ENCODE measurements at places on chromosomes 7 and 10.
A peak's percentile ranks its signal among the peaks of the same experiment; 100 is the strongest.

DNA sequence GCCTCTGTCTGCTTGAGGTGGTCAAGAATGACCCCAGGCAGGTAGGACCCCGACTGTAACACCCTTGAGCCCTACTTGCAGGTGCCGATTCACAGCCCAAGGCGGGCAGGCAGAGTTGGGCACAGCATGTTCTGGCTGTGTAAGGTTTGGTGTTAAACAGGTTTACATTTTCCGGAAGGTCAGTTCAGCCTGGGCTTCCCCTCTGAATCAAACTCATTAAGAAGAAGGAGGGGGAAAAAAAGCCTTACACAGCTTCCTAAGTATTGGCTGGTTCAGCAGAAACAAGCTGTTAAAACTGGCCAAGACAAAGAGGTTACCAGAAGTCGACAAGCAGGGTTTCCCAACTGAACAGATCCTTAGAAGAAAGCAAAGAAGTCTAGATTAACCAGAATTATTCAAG lies 132.7 kb downstream of the PRPF18 start:
- no peak for DNase-seq

DNA sequence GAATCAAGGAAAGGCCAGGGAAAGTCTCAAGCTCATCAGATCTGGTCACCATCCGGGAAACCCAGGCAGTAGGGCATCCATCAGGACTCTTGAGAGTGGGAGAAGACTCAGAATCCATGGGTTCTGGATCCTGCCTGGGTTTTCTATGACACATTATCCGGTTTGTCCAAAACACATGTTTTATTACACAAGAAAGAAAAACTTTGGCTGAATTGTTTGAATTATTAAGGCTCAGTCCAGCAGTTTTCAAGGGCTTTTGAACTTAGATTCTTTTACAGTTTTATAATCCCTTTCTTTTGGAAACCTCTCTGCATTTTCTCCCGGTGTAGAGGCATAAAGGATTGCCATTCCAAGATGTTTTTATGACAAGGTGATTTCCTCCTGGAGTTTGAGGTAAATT lies 528.5 kb upstream of the MGMT start:
- no peak for DNase-seq

- DNase-seq, result no peak
Measured at GRCh38 chr10:58765910-58766309, 253.2 kb downstream of the BICC1 start.

- no peak for DNase-seq
Measured at GRCh38 chr10:61933859-61934555, 32.5 kb downstream of the ARID5B start.

- no peak for DNase-seq
Measured at GRCh38 chr7:27652518-27652917, 10.2 kb downstream of the HIBADH start.

DNA sequence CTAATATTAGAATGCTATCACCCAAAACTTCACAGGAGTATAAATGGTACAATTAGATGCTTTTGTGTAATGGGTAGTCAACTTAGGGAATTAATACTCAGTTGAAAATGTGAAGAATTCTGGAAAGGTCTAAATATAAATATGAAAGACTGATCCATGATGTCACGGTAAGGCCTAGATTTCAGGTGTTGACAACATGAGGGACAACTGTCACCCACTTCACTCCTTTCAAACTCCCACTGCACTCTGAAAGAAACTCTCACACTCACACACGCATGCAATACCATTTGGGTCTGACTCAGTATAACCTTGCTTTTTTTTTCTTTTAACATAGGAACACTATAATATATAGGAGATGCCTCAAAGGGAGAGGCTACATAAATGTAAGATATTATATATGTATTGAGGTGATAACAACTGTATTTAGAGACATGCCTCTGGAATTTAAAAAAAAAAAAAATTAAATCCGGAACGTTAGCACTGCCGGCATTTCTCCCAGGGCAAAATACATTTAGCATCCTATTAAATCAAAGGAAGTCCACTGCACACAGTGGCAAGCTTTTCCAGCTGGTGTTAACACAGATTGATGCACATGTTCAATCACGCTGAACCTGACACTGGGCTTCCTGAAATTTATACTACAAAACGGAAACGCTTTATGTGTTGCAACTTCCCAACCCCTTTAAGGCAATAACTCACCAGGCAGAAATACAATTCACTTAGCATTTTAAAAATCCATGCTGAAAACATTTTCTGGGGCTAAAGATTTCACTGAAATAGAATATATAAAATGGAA lies 74.9 kb downstream of the RSU1 start:
- no peak for DNase-seq

GRCh38 chr10:89838044-89838615 lies 136.7 kb downstream of the KIF20B start:
- DNase-seq, result no peak

GRCh38 chr10:59181668-59182067 lies 5.2 kb downstream of the PHYHIPL start:
- DNase-seq, result no peak

DNA sequence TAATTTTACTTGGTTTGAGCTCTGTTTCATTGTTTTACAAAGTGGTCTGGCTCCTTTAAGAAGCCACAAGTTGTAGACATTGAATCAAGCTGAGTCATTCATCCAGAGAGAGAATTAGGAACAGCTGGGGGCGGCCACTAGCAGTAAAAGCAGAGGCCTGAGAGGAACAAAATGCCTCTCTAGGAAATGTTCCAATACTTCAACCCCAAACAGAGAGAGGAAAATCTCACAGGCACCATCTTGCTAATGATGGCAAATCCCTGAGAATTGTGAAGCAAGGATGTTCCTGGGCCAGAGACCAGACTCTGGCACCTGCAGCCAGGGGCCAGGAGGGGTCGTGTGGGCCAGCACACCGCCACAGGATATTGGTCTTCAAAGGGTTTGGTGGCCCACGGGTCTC lies 26.5 kb upstream of the TRIL start:
- no peak for DNase-seq

- no peak for DNase-seq
Measured at GRCh38 chr10:34576797-34577196, 238.3 kb downstream of the PARD3 start.

DNA sequence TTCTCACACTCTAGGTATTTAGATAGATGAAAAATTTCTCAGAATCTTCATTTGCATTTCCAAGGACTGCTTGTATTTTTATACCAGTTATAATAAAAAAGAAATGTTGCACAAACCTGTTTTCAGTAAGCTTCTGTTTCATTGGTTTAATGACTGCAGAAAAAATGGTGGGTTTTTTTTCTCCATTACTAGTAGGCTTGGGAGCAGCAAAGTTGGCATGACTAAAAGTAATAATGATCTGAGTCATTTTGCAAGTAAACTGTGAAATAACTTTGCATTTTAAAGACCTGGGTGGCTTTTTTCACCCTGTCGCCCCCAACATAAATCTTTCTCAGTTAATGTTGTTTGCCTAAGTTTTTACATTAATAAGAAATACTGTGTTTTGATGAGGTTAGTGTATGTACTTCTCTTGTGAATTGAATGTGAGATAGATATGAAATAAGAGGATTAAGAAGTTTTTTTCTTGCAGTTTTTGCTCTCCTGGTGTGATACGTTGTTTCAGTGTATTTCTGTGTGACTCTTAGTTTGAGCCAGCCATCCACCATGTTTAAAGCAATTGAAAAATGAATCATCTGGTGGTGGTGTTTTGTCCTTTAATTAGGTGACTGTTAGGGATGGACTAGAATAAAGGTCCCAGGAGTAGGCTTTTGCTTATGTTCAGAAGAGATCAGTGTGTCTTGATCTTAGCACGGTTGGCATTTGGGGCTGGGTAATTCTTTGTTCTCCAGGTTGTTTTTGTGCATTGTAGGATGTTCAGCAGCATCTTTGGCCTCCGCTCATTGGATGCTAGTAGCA lies 1.8 kb downstream of the GNAI1 start:
- no peak for DNase-seq

GRCh38 chr7:80334908-80335307 lies 177.0 kb downstream of the GNAT3 start:
- DNase-seq, result no peak

DNA sequence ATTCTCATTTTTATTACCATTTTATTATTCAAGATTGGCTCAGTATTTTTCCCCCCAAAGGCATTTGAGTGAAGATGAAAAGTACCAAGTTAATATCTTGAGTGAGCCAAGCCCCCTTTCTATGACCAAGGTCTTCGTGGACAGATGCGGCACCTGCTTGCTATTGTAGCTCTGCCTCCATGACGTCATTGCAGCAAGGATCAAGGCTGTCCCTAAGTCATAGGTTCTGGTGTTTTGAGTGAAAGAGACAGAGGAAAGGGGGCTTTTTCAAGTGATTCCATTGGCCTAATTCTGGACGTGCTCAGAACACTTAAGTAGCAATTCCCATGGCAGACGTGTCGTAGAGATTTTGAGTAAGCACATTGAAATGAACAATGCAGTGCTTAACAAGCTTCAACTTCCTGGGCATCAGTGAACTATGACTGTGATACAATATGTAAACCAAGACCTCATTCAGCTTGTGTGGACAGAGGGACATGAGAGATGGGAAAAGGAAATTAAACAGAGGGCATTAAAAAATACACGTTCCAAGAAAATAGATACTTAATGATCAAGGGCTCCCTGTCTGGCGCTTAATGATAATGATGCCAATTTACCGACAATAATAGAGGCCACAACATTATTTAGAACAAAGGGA lies 248.7 kb upstream of the NPVF start:
- DNase-seq, result no peak

GRCh38 chr7:16271355-16271915 lies 149.9 kb downstream of the CRPPA start:
- DNase-seq, result no peak

- no peak for DNase-seq
Measured at GRCh38 chr7:129952086-129952652, 591 bp downstream of the UBE2H start.

- DNase-seq, result no peak
Measured at GRCh38 chr7:22771872-22772228, 44.9 kb downstream of the IL6 start.

DNA sequence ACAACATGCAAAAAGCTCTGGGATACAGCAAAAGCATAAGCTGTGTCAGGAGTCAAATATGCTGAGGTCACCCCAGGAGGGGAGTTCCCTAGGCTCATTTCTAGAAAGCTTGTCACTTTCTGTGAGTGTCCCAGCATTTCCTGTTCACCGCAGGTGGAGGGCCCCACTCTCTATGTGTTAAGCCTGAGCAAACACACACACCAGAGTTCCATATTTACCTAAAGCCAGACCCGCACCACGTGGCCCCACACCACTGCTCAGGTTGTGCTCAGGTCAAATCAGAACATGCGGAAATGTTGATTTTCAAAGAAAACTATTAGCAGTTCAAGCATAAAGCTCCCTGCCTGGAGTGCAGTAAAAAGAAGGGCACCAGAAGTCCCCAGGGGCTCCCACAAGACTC lies 259.6 kb upstream of the PPP2R2D start:
- DNase-seq, result peak; percentile 36

DNA sequence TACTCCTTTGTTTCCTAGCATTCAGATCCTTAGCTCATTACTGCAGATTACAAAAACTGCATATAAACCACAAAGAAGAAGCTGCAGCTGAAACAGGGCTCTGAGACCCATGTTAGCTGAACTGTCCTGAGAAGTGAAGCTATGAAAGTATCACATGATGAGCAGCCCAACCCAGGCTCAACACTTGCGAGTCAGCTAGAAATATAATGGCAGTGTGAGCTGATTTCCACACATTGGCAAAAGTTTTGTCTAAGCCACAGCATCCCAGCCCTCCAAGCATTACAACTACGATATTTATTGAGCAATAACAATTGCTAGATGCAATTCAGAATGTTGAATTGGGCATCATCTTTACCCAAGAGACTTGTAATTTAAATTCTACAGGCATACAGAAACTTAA lies 34.5 kb upstream of the SKAP2 start:
- DNase-seq, result no peak

DNA sequence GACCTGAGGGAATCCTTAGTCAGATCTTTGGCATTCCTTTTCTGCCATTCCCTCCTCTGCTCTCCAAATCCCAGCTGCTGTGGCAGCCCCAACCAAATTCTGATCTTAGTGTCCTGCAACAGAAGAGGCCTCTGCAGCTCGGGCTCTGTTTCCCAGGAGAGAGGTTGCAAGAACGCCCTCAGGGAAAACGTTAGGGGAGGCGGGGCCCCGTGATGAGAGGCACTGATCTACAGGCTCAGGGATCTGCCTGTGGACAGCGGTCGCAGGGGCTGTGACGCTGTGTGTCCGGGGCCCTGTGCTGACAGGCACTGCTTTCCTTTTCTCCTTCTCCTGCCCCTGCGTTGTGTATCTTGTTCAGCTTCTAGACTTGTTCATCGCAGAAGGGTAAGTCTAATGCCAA lies 57.3 kb upstream of the DPYSL4 start:
- DNase-seq, result no peak

- no peak for DNase-seq
Measured at GRCh38 chr7:11714205-11714604, 117.8 kb downstream of the THSD7A start.

DNA sequence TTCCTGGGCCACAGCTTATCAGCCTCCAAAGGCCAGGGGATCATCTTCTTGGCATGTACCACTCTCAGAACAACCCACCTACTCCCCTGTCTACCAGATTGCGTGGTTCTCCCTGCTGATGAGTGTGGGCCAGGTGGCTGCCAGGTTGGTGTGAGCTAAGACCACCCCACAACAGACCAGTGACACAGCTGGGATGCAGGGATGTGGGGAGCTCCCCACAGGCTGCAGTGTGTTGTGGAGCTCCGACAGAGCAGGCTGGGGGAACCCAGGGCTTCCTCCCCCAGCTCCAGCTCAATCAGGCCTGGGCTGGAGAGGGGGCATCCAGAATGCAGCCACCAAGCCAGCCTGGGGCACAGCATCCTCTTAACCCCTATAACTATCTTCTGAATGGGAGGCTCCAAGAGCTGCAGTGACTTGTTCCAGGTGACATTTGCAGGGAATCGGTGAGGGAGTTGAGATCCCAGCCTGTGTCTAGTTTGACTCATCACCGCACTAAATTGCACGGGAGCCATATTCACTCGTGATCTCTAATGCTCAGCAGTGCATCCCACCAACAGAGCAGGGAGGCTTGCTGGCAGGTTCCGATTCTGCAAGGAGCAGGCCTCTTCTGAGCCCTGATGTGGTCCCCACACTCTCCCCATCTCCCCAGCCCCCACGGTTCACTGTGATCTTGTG lies 596 bp upstream of the GDF2 start:
- no peak for DNase-seq

GRCh38 chr10:90709727-90710126 lies 148.1 kb downstream of the HTR7 start:
- DNase-seq, result no peak

DNA sequence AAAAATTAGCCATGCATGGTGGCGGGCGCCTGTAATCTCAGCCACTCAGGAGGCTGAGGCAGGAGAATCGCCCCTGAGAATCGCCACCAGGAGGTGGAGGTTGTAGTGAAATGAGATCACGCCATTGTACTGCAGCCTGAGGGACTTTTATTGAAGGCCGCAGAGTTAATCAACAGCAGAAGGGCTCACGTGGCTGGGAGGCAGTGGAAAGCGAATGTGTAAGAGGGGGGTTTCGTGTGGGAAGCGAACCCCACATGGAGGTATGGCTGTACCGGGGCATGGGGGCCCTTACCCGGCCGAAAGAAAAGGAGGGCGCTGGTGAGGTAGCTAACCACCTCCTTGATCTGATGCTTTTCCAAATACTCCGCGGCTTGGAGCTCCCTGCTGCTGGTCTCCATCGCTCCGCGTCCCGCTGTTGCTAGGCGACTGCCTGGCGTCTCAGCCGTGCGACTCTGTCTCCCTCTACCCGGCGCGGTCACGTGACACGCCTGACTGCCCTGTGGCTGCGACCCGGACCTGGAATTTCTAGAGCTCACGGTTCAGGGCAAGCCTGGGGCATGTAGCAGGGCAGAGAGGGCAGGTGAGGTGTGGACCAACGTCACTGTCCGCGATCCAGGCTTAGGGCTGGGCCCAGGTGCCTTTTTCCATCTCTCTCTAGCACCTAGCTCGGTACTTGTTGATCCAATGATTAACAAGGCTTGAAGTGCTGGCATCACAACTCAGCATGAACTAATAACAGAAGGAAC lies at the start of gene EFCAB10:
Gene EFCAB10, minus strand, starts transcription at position 428 of the 746 bp plus-strand sequence. Its CDS starts 30 bp downstream, at position 398.
- DNase-seq, result peak; percentile 61
